ENCODE measurements at places on chromosomes 5 and 9. TPM values are rescaled to one million over a fixed set of nuclear protein-coding genes. Genes with fewer than 3 reads are reported as not detected.

Gene MEIKIN
- total RNA-seq: not detected

Gene ROPN1L
- total RNA-seq: not detected

Gene PFN3
- not detected for total RNA-seq

Gene LCNL1
- 0.58 TPM for total RNA-seq

Gene PCDHA1
- not detected for total RNA-seq

Gene CSF2
- total RNA-seq: 0.41 TPM
